ENCODE measurements at places on chromosomes 1 and 21.

DNA sequence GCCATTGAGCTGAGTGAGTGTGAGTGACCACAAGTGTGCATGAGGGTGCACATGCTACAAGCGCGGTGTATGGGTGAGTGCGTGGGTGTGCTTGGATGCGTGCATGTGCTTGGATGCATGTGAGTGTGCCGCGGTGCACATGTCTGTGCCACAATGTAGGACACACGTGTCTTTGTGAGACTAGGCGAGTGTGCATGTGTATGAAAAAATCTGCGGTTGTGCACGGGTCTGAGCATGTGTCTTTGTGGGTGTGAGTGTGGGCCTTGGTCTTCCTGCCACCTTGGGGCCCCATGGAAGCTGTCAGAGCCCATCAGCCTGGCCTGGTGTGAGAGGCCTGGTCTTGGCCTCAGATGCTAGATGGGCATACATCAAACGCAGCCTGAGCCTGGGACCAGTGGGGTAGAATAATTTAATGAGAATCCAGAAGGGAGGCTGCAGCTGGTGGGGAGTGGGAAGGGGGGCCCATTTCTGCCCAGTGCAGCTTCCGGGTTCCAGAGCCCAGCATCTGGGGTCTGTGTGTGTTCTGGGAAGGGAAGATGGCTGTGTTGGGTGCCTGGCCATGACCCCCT, 103.9 kb upstream of the SLC2A1 start:
- no peak for DNase-seq

DNA sequence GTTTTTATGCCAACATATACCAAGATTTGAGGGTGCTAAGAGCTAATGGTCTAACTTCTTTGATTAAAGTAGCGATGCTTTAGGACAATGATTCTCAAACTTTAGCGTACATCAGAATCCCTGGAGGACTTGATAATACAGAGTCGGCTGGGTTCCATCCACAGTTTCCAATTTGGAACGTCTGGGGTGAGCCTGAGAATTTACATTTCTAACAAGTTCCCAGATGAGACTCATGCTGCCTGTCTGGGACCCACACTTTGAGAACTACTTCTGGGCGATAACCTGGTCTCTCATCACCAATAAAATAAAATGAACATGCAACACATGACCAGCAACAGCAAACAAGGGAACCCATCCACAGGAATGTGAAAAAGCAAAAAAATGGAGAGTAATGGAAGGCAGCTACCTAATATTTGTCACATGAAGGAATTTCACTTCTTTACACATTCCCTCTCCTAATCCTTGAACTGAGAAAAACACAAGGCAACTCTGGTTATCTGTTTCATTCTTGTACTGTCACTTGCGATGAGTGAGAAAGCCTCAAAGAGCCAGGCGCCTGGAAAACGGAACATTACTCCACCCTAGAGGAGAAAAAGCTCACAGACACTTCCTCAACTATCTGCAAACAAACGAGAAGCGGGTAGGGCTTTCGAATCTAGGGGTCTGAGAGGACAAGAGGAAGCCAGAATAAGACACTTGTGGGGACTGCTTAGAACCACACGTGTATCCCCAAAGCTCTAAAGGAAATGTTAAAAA, 14.0 kb downstream of the HSF2BP start:
- no peak for DNase-seq

DNA sequence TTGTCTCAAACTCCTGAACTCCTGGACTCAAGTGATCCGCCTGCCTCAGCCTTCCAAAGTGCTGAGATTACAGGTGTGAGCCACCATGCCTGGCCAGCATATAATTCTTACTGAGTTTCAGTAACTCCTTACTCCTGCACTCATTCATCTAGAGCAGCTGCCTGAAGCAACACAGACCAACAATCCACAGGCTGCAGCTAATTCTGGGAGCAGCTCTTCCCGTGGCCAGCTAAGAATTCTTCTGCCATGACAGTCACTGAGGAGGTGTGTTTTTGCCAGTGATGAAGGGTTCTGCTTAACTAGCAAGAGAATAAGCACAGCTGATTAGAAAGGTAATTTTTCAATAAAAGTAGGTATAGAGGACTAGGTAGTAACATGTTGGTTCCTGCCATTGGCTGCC, 5.4 kb downstream of the VTCN1 start:
- DNase-seq = no peak

DNA sequence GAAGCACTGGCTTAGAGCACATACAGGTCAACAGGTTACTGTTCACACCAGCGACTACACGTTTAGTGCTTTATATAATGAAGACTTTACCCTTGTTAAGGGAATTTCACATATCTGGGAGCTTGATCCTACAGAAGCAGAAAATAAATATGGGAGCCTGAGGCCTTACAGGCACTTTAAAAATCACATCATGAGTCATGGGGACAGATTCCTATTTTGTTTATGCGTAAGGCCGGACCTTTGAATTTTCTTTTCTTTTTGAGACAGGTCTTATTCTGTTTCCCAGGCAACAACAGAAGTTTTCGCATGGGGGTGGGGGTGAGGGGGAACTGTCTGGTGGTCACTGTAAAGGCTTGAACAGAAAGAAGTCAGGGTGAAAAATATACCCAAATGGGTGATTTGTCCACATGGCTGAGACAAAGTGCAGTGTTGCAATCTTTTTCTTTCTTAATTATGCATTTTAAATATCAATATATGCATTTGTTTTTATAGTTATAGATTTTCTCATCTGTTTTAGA, 276.7 kb downstream of the KCNH1 start:
- no peak for DNase-seq

- no peak for DNase-seq
Observed at GRCh38 chr1:56416495-56416894, 162.9 kb downstream of the PLPP3 start.

GRCh38 chr1:114821978-114822377, 32.7 kb upstream of the SYCP1 start:
- DNase-seq = no peak

Data from HS-5 (cell line).